ENCODE measurements at places on chromosomes 13 and 19.

GRCh38 chr19:4909897-4910593, 744 bp downstream of the UHRF1 start:
- DNase-seq = peak; percentile 95

- DNase-seq = no peak
Measured at GRCh38 chr19:44072543-44073401, 813 bp downstream of the ZNF284 start.

DNA sequence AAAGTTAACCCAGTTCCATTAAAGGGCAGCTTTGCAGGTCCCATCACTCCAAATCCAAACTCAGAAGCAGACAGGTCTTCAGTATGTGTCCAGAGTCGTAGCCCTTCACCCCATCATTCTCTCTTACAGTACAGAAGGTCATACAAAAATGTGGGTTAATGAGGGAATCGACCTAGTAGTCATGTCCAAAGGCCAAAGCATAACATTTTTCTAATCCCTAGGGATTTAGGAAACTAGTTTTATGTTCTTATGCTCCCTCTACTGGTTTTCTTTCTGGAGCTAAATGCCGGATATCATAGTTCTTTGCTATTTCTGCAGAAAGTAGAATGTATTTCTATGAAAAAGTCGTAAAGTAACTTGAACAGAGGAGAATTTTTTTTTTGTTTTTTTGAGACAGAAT, 72.2 kb downstream of the DHRS12 start:
- DNase-seq = no peak

- no peak for DNase-seq
Measured at GRCh38 chr19:5809053-5809452, 4.2 kb downstream of the NRTN start.

DNA sequence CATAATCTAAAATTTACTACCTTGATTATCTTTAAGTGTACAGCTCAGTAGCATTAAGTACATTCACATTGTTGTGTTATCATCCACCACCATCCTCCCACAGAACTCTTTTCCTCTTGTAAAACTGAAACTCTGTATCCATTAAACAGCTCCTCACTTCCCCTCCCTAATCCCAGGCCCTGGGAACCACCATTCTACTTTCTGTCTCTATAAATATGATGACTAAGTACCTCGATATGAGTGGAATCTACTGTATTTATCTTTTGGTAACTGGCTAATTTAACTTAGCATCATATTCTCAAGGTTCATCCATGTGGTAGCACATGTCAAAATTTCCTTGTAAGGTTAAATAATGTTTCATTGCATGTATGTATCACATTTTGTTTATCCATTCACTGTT, 49.0 kb upstream of the POMP start:
- no peak for DNase-seq

GRCh38 chr13:40337651-40338050, 328.8 kb downstream of the FOXO1 start:
- DNase-seq = no peak

- peak; percentile 98 for DNase-seq
Measured at GRCh38 chr19:58150328-58150921, at the start of gene ZNF329. ZNF329 (minus strand) TSS chr19:58150789; CDS start chr19:58129503, 21,286 bp downstream.

DNA sequence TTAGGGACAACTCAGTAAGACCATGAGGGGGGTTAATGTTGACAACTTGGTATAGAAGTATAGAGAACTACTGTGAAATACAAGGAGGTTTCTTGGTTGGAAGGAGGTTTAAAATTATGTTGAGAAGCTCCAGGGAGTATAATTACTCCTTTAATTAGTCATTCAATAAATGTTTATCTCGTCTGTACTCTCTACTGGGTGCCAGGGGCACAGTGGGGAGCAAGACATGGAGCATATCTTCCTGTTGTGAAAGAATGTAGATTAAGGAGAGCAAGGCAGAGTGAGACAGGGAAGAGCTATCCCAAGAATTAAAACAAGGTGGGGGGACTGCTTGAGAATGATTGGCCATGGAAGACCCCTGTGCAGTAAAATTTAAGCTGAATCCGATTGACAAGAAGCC, 33.7 kb upstream of the TDRD3 start:
- DNase-seq = no peak

DNA sequence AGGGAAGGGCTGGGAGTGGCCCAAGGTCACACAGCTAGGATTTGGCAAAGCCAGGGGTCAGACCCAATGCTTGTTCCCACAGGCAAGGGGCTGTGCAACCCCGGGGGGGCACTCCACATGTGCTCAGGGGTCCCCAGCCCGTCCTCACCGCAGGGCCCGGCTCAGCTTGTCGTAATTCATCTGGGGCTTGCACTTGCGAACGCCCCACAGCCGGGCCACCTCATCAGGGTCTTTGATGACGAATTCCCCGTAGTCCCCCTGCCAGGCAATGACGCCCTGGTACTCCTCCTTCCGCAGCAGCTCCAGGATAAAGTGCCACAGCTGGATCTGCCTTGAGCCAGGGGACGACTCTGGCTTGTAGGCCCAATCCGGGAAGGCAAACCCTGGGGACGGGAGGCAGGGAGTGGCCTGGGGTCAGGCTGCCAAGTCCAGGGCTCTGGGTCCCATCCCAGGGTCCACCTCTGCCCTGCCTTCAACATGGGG, 4.7 kb downstream of the ERF start:
- DNase-seq = no peak

DNA sequence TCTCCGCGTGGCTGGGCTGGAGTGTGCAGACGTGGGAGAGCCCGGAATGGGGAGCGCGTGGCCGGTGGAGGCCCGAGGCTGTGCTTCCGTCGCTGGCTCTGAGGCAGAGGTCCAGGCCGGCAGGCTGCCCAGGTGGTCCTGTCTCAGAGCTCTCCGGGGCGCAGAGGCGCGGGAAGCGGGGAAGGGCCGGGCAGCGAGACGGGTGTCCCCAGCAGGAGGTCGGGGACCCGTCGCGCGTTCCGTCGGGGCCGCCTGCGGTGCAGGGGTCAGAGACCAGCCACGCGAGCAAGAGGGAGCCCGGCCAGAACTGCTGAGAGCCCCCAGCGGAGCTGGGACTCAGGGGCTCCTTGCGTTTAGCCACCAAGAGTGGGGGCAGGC, 1.3 kb upstream of the C1QTNF9 start:
- no peak for DNase-seq

GRCh38 chr13:113002206-113002912, 33.3 kb downstream of the MCF2L start:
- no peak for DNase-seq

GRCh38 chr19:4083677-4084546, 17.2 kb upstream of the ZBTB7A start:
- DNase-seq = peak; percentile 54

- no peak for DNase-seq
Measured at GRCh38 chr13:44734201-44734707, 158.1 kb upstream of the TSC22D1 start.

DNA sequence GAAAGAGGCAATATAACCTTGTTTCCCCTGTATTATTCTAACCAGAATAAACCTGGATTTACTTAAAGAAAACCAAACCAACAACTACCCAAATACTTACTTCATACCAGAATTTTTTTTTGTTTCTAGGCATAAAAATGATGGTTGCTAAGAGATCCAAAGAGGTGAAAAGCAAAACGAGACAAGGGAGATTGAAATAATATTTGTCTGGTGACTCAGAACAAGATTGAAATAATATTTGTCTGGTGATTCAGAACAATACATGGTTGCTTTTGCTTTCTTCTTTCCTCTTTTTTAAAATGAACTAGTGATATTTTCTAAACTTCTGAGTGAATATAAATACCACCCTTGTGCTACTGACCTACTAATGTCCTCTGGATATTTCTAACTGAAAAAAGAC, 592.9 kb downstream of the KCTD12 start:
- DNase-seq = no peak

DNA sequence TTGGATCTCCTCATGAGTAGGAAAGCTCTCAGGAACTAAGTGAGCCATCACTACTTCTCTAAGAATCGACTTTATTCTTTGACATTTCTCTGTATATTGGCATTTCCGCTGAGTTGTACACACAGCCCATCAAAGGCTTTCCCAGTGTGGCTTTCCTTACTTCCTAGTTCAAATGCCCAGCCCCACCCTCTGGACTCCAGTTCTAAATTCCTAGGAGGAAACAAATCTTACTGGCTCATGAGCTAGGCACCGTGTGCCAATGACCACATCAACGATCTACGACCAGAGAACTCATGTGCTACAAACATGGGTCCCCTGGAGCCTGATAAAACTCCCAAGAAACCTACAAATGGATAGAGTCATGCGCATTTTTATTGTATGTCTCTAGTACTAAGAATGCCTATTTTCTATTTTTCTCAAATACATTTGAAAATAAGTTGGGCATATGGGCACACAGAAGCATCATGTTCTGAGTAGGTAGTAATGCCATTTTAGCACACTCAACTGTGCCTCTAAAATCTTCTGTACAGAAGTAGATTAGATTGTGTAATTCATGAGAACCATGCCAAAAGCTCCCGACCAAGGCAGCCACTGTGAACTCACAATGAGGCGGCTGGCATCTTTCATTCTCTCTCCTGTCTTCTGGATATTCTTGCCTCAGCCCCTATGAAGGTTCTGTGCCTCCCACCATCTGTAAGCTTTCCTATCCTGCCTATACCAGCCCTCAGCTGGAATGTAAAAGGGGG, 10.5 kb upstream of the RAP2A start:
- no peak for DNase-seq

GRCh38 chr19:5968431-5969373, 9.2 kb downstream of the RANBP3 start:
- DNase-seq = no peak

DNA sequence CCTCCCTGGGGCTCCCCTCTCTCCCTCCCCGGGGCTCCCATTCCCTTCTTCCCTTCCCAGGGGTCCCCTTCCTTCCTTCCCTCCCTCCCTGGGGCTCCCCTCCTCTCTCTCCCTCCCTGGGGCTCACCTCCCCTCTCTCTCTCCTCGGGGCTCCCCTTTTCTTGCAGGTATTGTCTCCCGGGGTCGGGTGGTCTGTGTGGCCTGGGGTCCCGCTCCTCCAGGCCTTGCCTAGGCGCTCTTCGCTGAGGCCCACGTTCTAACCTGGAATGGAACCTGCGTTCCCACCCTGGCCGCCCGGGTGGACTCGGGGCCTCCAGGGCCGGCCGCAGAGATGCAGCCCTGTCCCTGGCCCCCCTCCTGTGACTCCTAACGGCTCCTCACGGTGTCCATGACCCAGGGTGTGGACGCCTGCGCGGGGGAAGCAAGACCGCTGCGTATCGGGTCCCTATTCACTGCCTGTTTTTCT, 940 bp upstream of the DCUN1D2 start:
- no peak for DNase-seq

- no peak for DNase-seq
Measured at GRCh38 chr13:39941236-39941635, 285.8 kb downstream of the COG6 start.

- no peak for DNase-seq
Measured at GRCh38 chr19:18415178-18415867, 3.9 kb upstream of the SSBP4 start.

- DNase-seq = no peak
Measured at GRCh38 chr19:38143847-38144246, 80.2 kb downstream of the DPF1 start.

DNA sequence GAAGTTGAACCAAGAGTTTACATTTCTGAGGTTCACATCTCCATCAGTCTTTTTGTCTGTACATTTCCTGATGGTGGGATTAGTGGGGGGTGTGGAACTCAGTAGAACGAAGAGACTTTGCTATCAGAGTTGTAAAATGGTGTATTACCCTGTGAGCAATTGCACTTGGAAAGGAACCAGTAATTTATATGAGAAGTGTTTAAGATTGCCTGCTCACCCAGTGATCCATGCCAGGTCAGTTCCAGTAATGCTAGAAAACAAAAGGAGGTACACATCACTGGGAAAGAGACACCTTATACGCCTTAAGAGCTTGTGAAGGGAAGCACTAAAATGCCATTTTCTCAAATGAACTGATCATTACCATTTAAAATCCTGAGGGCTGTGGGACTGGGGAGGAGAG, 7.5 kb upstream of the DACH1 start:
- DNase-seq = no peak

- no peak for DNase-seq
Measured at GRCh38 chr13:113210833-113211232, 1.4 kb downstream of the CUL4A start.
